Esophagus squamous epithelium (tissue), 5 donors: ENCODE measurements at places on chromosomes 4 and X. TPM values are rescaled to one million over a fixed set of nuclear protein-coding genes. Genes with fewer than 3 reads are reported as not detected.

DNA sequence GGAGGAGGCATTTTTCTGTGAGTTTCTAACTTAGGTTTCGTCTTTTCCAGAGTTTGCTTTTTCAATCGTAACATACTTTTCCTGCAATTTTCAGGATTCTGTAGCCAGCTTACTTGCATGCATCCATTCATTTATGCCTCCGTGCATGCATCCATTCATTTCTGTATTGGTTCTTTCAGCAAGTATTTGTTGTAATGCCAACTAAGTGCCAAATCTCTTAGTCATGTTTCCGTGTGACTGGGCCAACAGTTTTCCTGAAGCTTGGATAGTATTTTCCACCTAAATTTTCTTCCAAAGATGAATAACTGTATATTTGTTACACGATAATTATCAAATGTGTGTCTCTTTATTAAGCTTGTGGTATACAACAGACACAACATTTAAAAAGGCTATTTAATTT lies 41.5 kb downstream of the CBLL2 start:
- H3K27me3 ChIP-seq = no peaks in the 10 kb centered on the region
- H3K36me3 ChIP-seq = no peaks in the 10 kb centered on the region
- H3K4me3 ChIP-seq = no peak overlapping the region
- H3K4me1 ChIP-seq = no peaks in the 10 kb centered on the region
- no peak overlapping the region for H3K27ac ChIP-seq
- no peak for DNase-seq

DNA sequence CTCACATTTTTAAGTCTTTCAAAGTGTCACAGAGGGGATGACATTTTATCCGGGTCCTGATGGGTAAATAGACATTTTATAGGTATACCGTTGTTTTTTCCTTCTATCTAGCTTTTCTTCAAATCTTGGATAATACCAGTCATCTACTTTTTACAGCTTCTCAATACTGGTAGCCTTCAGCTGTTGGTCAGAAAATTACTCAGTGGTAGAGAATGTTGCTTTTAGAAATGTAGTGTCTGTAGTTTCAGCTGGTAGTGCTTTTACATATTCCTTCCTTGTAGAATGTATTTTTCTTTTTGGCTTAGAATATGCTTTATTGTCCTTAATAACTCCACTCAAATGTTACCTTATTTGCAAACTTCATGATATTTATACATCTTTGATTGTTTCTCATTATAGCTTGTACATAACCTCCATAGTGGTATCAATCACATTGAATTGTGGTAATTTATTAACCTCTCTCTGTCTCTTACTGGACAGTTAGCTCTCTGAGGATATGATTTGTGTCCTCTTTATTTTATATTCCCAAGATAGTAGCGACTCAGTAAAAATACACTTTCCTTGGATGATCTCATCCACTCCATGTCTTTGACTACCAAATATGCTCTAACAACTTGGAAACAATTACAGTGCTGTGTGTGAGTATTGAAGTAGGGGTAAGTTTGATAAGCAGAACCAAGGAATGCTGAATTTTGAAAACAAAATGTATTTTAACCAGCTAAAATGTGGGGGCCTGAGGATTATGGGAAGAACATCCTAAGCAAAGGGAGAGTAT lies 53.8 kb downstream of the RAP1GDS1 start:
- no peaks in the 10 kb centered on the region for H3K36me3 ChIP-seq
- no peaks in the 10 kb centered on the region for H3K4me1 ChIP-seq
- no peaks in the 10 kb centered on the region for H3K27me3 ChIP-seq
- H3K4me3 ChIP-seq = no peak overlapping the region

DNA sequence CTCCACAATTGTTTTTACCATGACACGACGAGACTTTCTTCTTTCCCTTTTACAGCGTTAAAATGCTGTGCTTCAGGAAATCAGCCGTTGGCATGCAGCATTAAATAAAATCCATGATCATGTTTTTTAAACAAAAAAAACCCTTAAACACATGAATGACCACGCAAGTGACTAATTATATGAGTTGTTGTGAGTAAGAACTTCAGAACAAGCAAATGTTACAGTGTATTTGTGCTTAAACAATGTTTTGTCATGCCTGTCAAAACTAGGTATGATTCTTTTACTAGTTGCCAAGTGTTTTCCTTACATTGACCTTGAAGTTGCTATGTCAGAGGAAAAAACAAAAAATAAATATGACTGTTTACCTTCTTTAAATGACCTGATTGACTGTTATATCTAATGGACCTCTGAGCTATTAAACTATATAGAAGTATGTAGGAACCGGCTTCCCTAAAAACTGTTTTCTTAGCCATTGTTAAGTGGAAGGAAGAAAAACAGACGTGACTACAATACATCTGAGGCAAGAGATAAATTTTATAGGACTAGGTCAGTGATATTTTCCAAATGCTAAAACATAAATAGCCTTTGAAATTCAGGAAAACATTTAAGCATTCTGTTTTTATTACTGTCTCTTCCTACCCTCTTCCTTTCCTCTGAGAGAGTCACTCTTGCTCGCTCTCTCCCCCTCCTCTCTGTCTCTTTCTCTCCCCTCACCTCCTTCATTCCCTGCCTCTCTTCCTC lies 197.1 kb downstream of the PALLD start:
- no peaks in the 10 kb centered on the region for H3K36me3 ChIP-seq
- no peaks in the 10 kb centered on the region for H3K27me3 ChIP-seq
- no peak for DNase-seq
- H3K4me3 ChIP-seq = no peak overlapping the region

GRCh38 chrX:123803331-123803983 lies 56.4 kb upstream of the XIAP start:
- no peak for DNase-seq
- H3K36me3 ChIP-seq = no peaks in the 10 kb centered on the region
- H3K27me3 ChIP-seq = no peaks in the 10 kb centered on the region

GRCh38 chr4:176409627-176410026 lies 89.9 kb downstream of the SPCS3 start:
- H3K27ac ChIP-seq = no peak overlapping the region
- no peaks in the 10 kb centered on the region for H3K36me3 ChIP-seq
- no peaks in the 10 kb centered on the region for H3K4me1 ChIP-seq
- no peak for DNase-seq
- no peaks in the 10 kb centered on the region for H3K27me3 ChIP-seq

- DNase-seq = no peak
- peak overlapping the region; percentile 39 for H3K27ac ChIP-seq
- H3K4me1 ChIP-seq = peaks cover 22% of the 10 kb centered on the region
- no peak overlapping the region for H3K4me3 ChIP-seq
- no peaks in the 10 kb centered on the region for H3K36me3 ChIP-seq
Measured at GRCh38 chr4:143294310-143294709, 42.4 kb upstream of the GAB1 start.

- H3K36me3 ChIP-seq = no peaks in the 10 kb centered on the region
- no peak overlapping the region for H3K4me3 ChIP-seq
- no peak overlapping the region for H3K27ac ChIP-seq
- no peaks in the 10 kb centered on the region for H3K4me1 ChIP-seq
- H3K27me3 ChIP-seq = no peaks in the 10 kb centered on the region
Measured at GRCh38 chrX:34381241-34381640, 249.1 kb upstream of the FAM47A start.

DNA sequence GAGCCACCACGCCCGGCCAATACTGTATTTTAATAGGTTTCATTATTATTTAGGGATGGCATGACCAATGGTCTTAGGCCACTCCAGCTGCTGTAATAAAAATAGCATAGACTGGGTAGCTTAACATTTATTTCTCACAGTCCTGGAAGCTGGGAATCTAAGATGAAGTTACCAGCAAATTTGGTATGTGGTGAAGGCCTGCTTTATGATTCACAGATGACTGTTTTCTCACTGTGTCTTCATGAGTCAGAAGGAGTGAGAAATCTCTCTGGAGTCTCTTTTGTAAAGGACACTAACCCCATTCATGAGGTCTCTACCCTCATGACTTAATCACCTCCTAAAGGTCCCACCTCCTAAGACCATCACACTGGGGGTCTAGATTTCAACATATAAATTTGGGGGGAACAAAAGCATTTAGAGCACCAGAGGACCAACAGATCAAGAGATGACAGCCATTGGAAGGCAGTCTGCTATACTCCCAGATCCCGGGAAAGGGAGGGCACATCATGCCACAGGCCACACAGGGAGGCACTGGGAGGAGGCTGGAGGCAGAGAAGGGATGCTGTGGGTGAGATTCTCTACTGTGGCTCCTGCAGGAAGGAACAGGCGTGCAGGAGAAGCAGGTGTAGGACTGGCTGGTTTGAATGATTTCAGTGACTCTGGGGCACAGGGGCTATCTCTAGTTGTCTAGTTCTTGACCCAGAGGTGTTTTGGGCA lies 335.8 kb upstream of the SFRP2 start:
- H3K36me3 ChIP-seq = no peaks in the 10 kb centered on the region
- DNase-seq = no peak
- no peak overlapping the region for H3K27ac ChIP-seq
- no peak overlapping the region for H3K4me3 ChIP-seq
- no peaks in the 10 kb centered on the region for H3K4me1 ChIP-seq
- H3K27me3 ChIP-seq = no peaks in the 10 kb centered on the region

GRCh38 chrX:12301288-12301687 lies 163.0 kb downstream of the FRMPD4 start:
- H3K4me3 ChIP-seq = no peak overlapping the region
- no peak overlapping the region for H3K27ac ChIP-seq
- DNase-seq = no peak

Gene MAGEC2
- total RNA-seq = not detected

Gene VCX3A
- total RNA-seq = not detected

Gene PCDH7
- 20.2 TPM for total RNA-seq

Gene GALNTL6
- total RNA-seq = not detected
